Liver (tissue), 10 donors: ENCODE measurements at places on chromosomes 16 and 17. TPM values are rescaled to one million over a fixed set of nuclear protein-coding genes. Genes with fewer than 3 reads are reported as not detected.
A peak's percentile ranks its signal among the peaks of the same experiment; 100 is the strongest.

Gene UBALD2
- 5.5 TPM for polyA plus RNA-seq

Gene PPY
- not detected for polyA plus RNA-seq

Gene KRTAP4-4
- polyA plus RNA-seq = not detected

Gene MLKL
- 3.2 TPM for polyA plus RNA-seq

DNA sequence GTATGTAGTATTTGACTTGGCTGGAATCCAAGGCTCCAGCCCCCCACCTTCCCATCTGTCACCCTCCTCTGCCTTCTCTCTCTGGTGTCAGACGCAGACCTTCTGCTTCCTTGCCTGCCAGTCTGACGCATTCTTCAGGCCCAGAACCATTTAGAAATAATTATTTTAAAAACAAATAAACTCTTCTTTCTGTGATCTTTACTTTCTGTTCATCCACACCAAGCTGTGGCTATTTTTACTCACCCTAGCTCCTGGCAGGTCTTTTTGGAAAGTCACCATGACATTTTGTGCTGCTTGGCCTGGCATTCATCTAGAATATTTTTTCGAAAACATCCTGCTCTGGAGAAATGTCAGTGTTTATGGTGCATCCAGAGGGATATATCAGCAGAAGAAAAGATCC, 330.7 kb upstream of the ASIC2 start:
- no peak for DNase-seq

- DNase-seq = no peak
These were observed 5.0 kb downstream of the TAOK2 start for GRCh38 chr16:29978564-29979270.

DNA sequence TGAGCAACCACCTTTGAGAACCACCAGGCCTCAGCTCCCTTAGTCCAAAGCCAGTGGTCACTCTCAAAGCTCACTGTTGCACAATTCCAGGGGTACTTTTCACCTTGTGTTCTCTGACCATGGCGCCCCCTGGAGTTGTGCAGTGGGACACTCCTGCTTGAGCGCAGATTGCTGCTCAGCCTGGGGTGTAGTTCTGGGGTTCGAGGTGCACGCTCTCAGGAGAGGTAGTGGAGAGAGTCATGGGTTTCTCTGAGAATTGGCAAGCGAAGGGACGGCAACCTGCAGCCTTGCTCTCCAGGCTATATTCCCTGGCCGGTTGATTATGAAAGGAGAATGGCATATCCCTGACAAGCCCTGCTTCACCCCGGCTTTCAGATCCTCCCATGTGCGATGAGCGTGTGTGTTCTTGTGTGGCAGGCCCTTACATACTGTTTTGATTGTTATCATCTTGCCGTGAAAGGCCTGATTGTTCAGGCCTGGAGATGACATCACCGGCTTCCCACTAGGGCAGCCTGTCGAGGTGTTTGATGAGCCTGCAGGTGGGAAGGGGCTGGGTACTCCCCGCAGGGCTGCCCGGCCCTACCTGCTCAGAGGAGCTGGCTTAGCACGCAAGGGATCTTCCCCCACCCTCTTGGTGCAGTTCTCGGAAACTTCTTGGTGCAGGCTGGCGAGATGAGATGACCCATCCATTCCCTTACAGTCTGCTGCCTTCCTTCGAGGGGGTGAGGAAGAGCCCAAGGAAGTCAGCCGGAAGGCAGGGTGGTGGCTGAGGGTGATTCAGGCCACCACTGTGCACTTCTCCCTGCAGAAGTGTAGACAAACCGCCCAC, 431.2 kb downstream of the SLC39A11 start:
- no peak for DNase-seq

- no peak for DNase-seq
These were observed 20.5 kb upstream of the SDR42E2 start for GRCh38 chr16:22141767-22142166.

DNA sequence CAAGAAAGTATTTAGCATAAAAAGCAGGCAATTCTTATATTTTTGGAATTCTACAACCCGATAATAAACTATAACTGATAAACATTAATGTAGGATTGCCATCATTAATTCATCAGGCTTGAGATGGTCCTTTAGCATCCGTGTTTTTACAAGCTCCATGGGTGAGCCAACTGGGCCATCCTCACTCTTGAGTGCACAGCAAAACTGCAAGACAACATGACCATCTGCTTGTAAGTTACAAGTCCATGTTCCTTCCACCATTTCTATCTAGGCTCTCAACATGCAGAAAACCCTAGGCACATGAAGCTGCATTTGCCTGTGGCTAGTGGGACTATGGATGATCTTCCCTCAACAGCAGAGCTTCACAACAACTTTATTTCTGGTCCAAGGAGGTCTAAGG, 40.1 kb downstream of the ADAMTS18 start:
- no peak for DNase-seq

GRCh38 chr17:49637050-49637449, 40.8 kb downstream of the SPOP start:
- DNase-seq = no peak

DNA sequence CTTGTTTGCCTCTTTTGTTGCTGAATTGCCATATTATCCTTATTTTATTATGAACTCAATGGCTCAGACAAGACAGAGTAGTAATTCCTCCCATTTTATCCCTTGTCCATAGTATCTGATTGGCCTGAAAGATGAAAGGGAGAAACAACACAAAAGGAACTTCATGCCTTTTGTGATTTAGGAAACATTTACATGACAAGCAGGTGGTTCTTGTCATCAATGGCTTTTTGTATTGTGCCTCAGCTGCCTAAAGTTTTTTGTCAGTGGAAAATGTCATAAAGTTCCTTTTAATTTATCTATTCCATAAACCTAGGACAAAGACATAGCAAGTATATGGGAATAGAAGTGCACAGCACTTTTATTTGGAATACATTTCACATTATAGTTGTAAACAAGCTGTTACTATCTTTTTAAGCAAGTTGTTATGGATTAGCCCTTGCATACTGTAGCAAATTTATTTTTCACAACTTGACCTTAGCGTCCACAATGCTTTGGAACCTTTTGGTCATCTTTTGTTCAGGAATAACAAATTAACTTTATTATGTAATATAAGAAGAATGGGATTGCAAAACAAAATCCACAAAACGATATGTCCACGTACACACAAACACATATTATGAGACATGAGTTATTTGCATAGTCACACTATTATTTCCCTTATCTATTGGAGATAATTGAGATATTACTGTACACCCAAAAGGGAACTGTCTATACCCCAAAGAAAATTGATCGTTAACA, 12.4 kb upstream of the MPHOSPH6 start:
- no peak for DNase-seq

DNA sequence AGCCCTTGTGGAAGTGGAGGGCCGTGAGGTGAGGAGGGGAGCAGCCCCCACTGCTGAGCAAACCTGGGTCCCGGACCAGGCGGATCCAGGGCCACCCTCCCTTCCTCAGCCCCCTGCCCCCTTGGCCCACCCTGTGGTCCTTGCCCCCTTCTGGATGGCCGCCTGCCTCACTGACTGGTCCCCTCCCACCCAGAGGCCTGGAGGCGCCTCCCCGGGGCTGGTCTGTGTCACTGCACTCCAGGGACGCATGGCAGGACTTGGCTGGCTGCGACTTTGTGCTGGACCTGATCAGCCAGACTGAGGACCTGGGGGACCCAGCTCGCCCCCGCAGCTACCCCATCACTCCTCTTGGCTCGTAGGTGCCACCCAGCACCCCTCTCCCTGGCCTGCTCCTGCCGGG, 19.2 kb upstream of the SMIM5 start:
- DNase-seq = no peak

DNA sequence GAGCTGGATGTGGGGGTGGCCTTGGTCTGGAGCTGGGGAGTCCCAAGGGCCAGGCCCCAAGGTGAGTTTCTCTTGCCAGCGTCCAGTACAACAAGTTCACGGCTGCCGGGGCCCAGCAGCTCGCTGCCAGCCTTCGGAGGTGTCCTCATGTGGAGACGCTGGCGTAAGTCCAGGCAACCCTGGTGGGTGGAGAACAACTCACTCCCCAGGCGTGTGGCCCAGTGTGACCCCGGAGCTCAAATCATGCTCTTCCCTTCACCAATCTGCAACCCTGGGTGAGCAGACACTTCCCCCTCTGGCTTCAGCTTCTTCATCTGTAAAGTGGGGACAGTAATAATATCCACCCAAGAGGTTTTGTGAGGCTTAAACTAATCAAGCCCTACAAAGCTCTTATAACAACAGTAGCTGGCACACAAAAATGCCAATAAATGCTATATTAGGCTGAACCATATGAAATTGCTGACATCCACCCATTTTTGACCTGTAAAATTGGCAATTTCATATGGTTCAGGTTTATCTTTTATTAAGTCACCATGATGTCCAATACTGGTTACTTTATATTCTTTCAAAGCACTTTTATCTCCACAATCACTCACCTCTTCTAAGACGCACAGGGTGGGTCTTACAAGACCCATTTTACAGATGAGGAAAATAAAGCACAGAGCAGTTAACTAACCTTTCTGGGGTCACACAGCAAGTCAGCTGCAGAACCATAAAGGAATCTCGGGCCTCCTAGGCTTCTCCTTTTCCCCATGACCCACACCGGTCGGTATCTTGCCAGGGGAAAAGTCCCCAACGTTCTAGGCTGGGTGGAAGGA, 19.7 kb downstream of the DEXI start:
- DNase-seq = no peak

DNA sequence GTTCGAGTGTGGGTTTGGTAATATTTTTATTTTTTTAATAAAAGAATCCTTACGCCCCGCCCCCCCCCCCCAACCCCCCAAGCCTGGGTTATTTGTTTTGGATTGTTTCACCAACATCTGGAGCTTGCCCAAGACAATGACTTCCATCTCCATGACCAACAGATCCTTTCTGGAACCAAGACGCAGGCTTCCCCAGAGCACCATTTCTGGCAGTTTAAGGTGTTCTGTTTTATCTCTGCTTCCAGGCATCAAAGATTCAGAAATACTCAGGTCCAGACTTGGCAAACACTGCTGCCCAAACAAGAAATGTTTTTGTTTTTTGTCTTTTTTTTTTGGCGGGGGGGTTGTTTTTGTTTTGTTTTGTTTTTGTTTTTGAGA, 56.1 kb downstream of the PLXDC1 start:
- DNase-seq = no peak

GRCh38 chr17:10094797-10095196, 103.6 kb downstream of the GAS7 start:
- no peak for DNase-seq

GRCh38 chr17:70820276-70820675, 650.9 kb downstream of the KCNJ2 start:
- no peak for DNase-seq

DNA sequence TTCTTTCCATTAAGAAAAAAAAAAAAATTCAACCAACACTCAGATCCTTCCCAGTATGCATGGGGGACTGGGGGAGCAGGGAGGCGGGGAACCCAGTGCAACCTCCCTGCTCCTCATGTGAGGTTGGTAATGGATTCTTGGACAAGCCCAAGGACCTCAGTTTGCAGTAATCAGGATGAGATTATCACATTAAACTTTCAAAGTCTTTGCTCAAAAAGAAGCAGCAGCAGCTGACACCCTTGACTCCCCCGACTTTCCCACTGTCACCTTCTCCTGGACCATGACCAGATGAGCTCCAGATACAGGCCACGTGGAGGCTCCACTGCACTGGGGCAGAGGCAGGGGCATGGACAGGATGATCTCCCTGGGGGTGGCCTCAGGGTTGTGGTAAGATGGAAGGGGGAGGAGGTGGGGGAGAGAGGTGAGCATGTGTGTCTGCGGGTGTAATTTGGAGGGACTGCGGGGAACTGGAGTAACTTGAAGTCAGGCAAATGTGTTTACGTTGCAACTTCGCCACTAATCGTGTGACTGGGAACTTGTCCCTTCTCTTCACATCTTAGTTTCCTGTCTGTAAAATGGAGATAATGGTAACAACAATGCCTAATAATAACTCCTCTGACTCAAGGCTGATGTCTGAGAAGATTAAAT, 19.8 kb downstream of the ZNF385C start:
- no peak for DNase-seq

DNA sequence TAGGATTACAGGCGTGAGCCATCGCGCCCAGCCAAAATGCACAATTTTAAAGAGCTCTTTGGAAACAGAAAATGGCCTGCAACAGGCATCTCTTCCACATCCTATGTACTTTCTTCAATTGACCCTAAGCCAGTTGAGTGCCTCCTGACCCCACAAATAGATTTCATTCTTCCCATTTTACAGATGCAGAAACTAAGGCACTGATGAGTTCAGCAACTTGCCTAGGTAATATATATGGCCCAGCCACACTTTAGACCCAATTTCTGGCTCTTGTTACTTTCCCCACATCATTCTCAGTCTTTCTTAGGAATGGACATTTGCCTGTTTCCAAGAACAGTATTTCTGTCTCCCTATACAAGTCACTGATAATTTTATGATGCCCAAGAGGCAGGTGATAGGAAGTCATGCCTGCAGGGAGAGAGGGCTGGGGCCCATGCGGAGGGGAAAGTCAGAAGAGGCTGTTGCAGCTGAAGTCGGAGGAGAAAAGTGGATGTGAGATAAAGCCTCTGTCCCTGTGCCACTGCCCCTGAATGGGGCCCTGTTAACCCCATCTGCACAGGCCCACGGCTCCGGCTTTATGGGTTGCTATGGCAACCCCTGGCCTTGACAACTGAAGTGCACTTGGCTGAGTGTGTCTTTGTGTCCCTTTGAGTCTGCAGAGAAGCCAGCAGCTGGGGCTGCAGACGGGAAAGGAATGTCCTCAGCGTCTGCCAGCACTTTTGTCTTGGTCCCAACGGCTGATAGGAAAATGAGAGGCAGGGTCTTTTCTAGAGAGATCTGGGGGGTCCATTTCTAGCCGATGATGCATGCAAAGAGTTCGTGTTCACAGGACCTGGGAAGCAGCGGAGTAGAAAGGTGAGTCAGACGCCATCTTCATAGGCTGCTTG, 45.9 kb downstream of the ABAT start:
- peak; percentile 77 for DNase-seq

DNA sequence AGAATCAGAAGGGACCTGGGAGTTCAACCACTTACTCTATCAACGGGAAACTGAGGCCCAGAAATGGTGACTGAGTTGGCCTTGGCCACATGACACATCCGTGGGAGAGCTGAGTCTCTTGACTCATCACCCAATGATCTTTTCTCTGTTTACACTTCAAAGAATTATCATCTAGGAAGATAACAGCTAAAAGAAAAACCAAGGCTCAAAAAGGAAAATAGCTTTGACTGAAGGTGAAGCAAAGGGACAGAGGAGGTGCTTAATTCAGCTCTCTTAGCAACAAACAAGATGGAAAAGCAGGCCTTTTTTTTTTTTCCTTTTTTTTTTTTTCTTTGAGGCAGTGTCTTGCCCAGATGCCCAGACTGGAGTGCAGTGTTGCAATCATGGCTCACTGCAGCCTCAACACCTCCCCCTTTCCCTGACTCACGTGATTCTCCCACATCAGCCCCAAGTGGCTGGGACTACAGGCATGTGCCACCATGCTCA, 16.7 kb downstream of the ERCC4 start:
- no peak for DNase-seq
